ENCODE measurements at places on chromosomes 2 and 18.

DNA sequence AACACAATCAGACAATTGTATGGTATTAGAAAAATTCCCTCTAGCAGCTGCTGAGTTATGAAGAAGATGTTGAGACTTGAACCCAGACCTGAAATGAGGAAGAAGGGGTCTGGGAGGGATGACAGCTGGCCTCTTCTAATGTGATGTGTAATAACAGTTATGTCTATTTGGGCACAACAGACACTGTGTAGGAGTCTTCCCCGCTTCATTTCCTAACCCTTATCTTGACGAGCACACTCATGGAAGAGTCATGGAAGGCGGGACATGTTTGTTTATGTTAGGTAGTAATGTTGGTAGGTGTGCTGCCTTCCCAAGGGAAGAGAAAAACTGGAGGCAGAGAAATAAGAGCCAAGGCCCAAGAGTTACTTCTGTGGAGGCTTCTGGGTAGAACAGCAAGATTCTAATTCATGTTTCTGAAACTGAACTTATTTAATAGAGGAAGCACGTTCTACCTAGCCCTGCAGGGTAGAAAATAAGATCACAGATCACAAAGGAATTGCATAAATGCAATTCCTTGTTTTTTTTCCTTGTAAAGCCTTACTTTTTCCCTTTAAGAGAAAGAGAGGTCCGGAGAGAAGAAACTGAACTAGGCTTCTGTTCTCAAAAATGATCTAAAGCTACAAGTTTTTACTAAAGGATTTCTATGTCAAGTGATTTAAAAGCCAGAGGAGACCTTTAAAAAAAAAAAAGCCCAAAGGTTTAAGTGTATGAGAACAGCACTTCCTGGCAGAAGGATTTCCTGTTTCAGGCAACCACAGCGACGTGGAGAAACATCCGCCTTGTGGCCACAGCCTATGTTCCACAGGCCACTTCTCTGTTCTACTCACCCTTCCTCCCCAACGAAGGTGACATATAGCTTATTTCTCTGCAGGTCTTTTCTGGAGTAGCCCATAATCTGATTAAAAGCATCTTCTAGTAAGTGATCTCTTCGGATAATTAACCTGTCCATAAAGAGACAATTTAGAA lies 68.5 kb upstream of the STK17B start:
- no peak for DNase-seq

- DNase-seq, result no peak
Measured at GRCh38 chr18:44309185-44309584, 371.5 kb upstream of the SETBP1 start.

- no peak for DNase-seq
Measured at GRCh38 chr2:230179907-230180306, 39.9 kb downstream of the SP110 start.

DNA sequence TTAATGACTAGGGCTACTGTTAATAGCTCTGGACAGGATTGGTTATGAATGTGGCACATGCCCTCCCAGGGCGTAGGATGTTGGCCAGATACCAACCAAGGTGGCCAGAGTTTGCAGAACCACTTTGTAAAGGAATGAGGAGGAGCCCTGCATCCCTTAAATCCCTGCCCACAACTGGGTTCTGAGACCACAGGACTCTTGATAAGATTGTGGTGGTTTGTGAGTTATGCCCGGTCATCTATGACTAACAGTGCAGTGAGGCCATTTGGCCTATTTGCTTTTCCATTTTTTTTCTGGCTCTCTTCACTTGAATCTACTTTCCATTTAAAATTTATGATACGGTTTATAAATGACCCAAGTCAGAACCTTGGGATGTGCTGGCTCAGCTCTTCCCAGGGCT lies 294.5 kb downstream of the PRKCE start:
- DNase-seq, result no peak

DNA sequence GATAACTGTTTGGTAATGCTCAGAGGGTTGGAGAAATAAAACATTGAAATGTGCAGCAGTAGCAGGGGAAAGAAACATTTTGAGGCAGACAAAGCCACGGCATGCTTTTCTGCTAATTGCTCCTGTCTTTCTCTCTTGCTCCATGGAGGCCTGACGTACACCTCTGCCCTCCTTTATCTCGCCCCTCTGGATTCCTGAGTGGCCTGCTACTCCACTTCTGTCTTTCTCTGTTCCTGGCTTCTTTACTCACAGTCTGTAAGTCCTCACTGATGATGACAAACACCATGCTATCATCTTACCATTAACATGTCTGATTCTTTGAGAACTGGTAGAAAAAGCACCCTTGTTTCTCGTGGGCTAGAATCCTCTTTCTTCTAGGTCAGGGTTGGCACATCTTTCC lies 392.9 kb downstream of the MEIS1 start:
- no peak for DNase-seq

DNA sequence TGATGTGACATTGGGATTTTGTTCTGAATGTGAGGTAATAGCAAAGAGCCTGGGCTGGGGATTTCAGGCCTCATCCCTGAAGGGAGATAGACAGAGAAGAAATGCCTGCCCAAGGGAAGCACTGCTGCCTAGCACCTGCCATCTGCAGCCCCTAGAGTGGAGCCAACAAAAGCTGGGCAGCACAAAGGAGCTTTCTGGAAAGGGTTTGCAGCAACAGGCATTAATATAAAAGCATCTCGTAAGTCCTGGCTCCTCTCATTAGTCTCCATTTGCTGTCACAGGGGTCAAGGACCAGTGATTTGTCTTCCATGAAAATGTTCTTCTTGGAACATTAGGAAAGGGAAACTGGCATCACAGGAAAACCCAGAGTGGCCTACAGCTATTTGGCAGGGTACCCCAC lies 157.2 kb upstream of the SLC14A2 start:
- no peak for DNase-seq

GRCh38 chr2:2731101-2731815 lies 400.2 kb upstream of the MYT1L start:
- no peak for DNase-seq

DNA sequence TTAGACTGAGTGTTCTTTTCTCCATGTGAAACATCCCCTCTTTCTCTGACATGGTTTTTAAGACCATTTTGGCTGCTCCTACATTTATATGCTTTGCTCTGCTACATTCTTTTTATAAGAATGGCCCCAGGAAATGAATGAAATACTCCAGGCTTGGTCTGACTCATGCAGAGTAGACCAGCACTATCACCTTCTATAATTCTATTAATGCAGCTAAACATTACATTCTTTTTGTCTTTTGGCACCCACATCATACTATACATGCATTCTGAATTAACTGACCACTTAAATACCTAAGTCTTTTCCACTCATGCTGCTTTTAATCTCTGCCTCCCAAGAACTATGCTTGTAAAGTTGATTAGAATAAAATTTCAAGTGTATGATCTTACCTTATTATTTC lies 94.1 kb downstream of the AAK1 start:
- no peak for DNase-seq

GRCh38 chr2:40210344-40210967 lies 241.4 kb downstream of the SLC8A1 start:
- no peak for DNase-seq

DNA sequence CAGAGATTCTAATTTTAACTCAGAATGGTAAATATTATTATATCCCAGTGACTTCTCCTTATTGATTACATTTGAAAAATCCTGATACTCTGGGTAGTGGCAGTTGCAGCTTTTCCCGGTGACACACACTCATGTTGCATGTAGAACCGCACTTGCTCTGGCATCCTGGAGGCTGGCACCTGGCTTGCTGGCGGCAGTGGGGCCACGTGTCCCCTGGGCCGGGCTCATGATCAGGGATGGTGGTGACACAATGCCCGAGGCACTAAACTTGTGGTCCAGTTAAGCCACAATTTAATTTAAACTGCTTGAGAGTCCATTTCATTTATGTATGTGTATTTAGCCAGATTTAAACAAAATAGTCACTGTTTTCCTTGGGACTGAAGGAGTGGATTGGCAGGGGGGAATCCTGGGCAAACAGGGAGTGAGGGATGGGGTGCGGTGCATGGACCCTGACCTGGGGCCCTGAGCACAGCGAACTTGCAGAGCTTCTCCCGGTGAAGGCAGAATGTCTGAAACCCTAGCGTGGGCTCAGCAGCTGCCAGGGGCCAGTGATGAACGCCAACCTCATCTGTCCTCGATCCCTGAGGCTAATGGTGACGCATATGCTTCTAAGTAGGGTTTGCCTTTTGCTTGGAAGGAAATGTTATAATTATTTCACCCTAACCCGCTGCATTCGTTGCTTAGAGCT lies 50.0 kb downstream of the KCNG2 start:
- DNase-seq, result no peak

GRCh38 chr2:83782122-83782521 lies 677.0 kb downstream of the SUCLG1 start:
- no peak for DNase-seq

DNA sequence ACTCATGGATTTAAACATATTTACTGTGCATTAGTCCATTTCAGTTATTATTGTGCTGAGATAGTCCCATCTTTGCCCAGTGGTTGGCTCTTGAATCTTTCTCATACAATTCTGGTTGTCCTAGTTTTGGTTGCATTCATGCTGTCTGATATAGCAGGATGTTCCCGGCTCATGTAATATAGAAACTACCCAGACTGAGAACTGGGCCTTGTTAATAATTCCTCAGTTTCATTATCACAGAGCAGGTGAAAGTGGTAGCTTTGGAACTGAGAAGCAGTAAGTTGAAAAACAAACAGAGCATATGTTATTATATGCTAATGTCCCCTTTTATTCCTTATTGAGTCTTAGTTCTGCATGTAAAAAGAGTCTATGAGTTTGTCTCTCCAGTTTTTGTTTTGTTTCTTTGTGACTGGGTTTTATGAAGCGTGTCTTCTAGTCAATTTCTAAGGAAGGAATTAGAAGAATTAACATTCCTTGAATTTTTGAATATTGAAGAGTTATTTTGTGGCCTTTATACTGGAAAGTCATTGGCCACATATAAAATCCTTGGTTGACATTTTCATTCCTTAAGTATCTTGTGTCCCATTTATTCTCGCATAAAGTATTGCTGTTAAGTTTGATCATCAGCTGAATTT lies 43.3 kb downstream of the EIF5B start:
- DNase-seq, result no peak

GRCh38 chr18:79851950-79852349 lies 54.2 kb downstream of the KCNG2 start:
- no peak for DNase-seq

DNA sequence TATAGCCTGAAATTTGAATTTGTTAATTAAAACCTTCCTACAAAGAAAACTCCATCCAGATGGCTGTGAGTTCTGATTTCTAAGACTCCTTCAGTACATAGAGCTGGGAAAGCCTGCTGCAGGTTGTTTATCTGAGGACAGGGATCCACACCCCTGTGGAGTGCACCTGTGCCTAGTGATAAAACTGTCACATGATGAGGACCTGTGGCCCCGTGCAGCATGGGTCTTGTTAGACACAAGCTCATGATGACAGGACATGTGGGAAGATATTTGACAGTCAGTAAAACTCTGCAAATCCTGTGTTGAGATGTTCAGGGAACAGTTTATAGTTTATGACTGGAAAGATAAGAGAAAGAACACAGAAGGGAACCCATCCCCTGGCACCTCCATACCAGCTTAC lies 133.2 kb upstream of the TMEM18 start:
- no peak for DNase-seq

DNA sequence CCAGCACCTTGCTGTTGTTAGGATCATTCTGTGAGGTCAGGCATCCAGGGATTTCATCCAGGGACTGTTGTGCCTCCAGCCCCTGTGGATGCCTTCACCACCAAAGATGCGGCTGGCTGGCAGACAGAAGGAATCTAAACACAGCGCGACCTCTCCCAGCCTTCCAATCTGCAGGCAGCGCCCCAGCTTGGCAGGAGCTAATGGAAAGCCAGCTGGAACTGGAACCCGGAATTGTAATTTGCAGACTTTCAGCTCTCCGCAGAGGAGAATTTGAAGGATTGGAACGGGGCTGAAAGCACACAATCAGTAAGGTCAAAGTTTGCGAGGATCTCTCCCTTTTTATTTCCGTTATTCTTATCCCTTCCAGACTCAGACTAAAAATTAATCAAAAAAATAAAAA lies 127.8 kb downstream of the TRIB2 start:
- no peak for DNase-seq

DNA sequence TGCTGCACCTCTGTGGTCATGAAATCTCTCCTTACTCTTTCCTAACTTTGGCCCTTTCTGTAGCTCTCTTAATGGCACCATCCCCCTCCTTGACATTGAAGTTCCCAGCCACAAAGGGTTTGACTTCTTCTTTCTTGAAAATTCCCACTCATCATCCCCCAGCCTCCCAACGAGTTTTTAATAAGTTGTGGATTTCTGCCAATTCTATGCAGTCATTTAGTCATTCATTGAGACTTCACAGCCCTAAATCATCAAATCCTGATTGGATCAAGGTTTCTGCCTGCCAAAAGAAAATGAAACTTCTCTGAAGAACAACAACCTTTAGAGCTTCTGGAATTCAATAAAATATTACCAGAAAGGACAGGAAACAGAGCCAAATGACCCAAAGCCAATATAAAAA lies 354.3 kb downstream of the CLIP4 start:
- DNase-seq, result no peak

DNA sequence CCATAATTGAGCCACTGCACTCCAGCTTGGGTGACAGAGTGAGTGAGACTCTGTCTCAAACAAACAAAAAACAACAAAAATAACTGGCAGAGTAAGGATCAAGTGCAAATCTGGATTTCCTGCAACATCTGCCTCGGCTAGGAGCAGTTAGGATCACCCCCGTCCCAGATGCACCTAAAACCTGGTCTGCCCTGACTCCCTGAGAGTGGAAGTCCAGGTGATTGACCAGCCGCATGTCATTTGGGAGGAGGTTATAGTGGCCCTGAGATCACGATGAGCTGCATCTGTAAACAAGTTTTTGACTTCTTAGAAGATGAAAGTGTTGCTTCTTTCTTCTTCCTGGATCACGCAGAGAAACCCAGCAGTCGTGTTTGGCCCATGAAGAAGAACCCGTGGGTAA lies 5.0 kb upstream of the ESPNL start:
- DNase-seq, result no peak

DNA sequence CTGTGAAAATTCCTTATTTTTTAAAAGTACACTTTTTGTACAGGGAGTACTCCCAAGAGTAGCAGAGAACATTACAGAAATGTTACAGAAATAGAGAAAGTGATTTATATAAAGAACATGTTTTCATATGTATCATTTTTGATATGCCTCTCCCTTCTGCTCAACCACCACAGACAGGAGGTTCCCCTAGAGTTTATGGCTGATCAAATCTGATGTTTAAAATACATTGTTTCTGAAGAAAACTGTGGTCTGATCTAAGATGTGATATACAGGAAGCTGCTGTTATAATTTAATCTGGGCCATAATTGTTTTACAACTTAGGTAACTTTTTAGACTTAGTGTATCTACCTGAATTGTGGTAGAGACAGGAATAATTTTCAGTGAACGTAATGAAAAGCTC lies 37.0 kb downstream of the STAT4 start:
- DNase-seq, result no peak

DNA sequence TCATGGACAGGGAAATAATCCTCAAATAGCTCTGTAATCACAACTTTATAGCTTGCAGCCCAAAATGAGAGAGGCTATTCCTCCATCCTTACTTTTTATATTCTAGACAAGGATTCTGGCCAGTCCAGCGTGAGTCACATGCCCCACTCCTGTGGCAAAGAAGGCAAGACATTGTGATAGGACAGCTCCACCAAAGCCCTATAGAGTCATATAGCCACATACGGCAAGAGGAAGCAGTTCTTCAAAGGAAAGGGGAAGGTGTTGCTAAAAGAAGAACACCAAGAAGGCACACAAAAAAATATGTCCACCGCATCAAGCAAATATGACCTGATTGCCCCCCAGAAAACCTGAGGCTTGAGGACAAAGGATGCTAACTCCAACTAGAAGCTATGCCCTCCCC lies 3.4 kb upstream of the GFPT1 start:
- DNase-seq, result no peak

GRCh38 chr18:49788327-49788898 lies 24.9 kb downstream of the ACAA2 start:
- no peak for DNase-seq

All from cerebellar nuclear complex (tissue), 1 donor.